ENCODE measurements at places on chromosomes 13 and 19.

DNA sequence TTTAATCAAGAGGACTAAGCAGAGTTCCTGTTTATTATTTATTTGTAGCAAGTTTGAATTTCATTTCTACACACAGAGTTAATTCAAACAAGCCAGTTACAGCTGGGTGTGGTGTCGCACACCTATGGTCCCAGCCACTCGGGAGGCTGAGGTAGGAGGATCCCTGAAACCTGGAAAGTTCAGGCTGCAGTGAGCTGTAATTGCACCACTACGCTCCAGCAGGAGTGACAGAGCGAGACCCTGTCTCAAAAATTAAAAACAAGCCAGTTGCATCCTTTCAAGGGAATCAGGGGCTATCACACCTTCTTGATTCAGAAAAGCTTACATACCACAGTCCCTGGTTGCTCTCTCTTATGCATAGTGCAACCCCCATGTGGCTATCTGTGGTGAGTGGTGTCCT lies 19.8 kb downstream of the ZNF586 start:
- no peak for DNase-seq

GRCh38 chr13:43766725-43767124 lies 20.0 kb downstream of the ENOX1 start:
- DNase-seq: no peak

DNA sequence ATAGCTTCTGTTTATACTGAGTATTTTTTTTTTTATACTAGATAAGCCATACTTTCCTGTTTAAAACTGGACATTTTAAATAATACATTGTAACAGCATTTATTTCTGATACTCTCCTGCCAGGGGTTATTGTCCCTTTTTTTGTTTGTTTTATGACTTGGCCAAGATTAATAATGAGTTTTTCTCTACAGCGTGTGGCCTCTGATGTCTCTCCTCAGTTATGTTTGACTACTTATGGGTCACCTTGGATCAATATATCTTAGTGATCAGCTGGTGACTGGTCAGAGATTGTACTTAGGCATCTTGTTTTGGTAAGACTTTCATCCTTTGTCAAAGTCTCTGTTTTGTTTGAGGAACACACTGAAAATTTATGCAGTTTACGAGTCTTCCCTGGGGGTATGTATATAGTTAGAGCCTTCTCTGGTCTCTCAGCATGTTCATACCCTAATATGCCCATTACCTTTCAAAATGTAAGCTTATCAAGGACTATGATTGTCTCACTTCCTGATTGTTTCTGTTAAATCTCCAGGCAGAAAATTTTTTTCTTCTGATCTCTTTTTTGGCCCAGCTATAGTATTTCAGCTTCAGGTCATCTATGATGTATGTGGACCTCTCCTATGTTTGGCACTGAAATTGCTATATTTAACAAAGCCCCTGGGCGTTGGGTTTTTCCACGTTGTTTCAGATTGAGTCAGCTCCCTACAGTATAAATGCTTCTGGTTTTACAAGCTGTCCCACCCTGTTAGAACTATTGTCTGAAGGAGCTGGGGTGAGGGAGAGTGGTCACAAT lies 87.9 kb downstream of the URI1 start:
- peak; percentile 54 for DNase-seq

GRCh38 chr13:101157261-101157660 lies 259.0 kb downstream of the NALCN start:
- no peak for DNase-seq

- no peak for DNase-seq
These were observed 9.8 kb upstream of the CDC42EP5 start for GRCh38 chr19:54482889-54483288.

DNA sequence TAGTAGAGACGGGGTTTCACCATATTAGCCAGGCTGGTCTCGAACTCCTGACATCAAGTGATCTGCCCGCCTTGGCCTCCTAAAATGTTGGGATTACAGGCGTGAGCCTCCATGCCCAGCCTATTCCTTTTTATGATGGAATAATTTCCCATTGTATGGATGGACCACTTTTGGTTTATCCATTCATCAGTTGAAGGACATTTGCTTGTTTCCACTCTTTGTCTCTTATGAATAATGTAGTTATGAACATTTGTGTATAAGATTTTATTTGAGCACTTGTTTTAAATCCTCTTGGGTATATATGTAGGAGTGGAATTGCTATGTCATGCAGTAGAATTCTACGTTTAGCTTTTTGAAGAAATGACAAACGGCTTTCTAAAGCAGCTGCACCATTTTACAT lies 23.3 kb downstream of the FBXO27 start:
- DNase-seq: no peak

GRCh38 chr19:51926784-51927741 lies at the start of gene ZNF613:
ZNF613 (plus strand) TSS chr19:51927472; CDS start chr19:51936221, 8,749 bp downstream.
- peak; percentile 88 for DNase-seq

GRCh38 chr13:99294198-99294597 lies 13.0 kb downstream of the GPR183 start:
- DNase-seq: no peak

GRCh38 chr19:17348700-17349099 lies 11.3 kb downstream of the GTPBP3 start:
- no peak for DNase-seq

- DNase-seq: peak; percentile 5
These were observed 108.9 kb downstream of the DNAJC15 start for GRCh38 chr13:43132257-43132656.

DNA sequence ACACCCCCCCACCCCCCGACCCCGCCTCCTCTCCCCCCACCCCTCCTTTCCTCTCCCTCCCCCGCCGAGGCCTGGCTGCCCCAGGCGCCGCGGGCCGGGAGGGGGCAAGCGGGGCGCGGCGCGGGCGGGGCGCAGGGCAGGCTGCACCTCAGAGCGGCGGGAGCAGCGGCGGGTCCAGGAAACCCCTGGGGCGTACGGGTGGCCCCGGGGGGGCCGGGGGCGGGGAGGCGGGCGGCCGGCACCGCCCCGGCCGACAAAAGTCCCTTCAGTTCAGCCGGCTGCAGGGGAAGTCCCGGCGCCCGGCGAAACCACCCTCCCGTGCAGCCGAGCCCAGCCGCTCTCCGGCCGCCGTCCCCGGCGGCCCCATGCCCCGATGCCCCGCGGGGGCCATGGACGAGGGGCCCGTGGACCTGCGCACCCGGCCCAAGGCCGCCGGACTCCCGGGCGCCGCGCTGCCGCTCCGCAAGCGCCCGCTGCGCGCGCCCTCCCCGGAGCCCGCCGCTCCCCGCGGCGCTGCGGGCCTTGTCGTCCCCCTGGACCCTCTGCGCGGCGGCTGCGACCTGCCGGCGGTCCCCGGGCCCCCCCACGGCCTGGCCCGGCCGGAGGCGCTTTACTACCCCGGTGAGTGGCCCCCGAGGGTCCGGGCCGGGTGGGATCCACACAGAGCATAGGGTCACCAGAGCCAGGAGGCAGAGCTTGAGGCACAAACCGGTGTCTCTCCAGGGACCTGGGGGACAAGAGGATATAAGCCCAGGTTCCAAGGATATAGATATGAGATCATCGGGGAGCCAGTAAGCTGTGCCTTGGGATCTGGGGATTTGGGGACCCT lies at the start of gene BCL3:
Gene BCL3 (plus strand): TSS at position 283 of the 829 bp plus-strand sequence. CDS start 83 bp downstream, at position 366.
- peak; percentile 80 for DNase-seq

DNA sequence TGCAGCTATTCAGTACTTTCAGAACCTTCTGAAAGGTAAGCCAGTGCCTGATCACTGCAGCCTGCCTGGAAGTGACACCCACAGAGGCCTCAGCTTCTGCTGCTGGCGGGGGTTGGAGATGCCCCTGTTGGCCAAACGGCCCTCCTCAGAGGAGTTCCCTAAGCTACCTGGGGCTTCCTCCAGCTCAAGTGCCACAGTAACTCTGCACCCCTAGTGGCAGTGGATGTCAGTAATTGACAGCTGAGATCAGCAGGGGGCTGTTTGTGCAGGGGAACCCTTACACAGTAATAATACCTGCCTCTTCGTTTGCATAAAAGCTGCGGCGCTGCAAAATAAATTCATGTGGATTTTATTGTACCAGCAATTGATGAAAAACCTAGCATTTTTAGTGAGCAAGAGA lies 28.9 kb downstream of the TDRD12 start:
- DNase-seq: no peak

DNA sequence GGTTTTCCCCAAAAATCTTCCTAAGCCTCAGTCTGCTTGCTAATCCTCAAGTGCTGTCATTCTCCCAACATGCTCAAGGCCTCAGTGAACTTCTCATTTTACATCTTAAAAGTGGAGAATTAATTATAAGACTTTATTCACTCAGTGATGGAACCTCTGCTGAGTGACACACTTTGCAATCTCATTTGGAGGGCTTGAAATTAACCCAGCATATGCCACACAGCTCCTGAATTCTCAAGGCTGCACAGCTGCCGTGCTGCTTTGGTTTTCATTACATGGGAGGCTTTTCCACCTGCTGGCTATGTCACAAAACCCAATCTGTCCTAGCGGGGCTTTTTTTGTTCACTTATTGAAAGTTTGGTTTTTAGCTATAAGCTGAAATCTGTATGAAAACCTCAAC lies 28.3 kb upstream of the SERPINE3 start:
- no peak for DNase-seq

DNA sequence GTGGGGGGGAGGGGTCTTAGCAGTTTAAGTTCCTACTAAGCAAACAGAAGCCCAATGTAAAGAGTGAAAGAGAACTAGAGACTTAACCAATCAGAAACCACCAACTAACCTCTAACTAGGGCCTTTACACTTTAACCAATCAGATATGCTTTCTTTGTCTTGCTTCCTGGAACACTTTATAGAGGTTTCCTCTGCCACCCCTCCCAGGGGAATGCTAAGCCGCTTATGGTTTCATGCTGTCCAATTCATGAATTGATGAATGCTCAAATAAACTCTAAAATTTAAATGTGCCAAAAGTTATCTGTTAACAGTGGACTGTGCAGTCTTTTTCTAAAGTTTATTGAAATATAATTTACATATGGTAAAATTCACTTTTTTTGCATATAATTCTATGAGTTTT lies 33.9 kb upstream of the LATS2 start:
- no peak for DNase-seq

- DNase-seq: no peak
These were observed 136.7 kb upstream of the ZNF91 start for GRCh38 chr19:23531976-23532375.
